HuH-7 (cell line): ENCODE measurements at places on chromosomes 5 and 9.

DNA sequence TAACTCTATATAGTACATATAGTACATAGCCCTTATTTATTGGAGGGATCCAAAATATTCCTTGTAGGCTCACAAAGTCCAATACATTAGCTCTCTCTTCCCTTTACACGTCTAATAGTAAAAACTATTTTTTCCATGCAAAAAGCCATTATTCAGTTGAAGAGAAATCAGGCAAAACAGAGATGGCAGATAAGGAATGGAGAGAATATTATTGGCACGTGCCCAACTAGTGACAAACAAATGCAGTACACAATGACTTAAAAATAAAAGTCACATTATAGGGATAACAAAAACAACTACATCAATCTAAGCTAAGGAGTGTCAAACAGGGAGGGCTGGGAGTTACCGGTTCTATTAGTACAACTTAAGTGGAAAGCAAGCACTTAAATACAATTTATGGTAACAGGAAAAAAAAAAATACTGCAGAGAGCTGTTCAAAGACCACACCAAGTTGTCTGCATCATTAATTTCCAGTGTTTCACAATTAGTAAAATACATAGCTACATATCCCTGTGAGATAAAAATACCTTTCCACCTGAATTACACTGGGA is 4.1 kb upstream of the SCAI start:
- no peak for DNase-seq

DNA sequence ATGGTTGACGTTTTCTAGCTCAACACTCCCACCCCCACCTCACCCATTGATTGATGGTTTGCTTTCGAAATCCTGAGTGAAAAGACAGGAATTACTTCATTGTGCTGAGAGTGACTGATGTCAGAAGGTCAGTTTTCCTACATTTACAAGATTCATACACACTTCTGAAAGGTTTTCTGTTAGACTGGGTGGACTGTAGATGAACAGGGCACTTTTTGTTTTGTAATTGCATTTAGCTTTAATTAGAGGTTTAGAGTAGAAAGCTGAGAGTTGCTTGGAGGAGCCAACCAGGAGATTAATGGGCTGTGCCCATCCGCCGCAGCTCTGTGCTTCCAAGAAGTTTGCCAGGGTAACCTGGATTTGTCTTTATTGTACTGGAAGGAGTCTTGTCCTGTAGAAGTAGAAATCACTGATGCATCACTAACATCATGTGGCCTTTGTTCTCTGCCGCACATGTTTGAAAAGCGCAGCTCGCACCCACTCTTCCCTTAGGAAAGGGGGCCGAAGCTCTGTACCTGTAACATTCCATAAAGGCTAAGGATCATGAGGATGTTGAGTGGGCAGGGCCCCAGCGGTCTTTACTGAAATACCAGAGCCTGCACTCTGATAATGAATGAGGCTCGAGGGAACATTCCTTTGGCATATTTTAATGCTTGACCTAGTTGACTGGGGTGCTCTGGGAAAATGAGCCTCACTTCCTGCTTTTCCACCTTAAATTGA is 267.6 kb upstream of the DMRT1 start:
- peak; percentile 34 for DNase-seq

- no peak for DNase-seq
These were observed 157.6 kb downstream of the CD180 start for GRCh38 chr5:67038817-67039603.

DNA sequence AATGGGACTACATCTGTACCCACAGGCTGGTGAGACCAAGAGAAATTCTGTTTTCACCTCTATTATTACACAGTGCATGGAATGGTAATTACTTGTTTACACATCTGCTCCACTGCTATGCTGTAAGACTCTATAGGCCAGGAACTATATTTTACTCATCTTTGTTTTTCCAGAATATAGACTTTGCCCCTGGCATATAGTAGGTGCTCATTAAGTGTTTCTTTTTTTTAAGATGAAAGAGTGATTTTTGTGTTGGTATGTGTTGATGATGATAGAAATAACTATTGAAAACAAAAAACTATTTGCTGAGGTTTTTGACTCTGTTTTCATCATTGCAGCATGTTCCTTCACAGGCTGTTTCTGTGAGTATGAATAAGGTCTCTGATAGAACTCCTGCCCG is 294.7 kb downstream of the CSNK1G3 start:
- DNase-seq, result no peak

GRCh38 chr5:141989720-141990119 is 20.8 kb downstream of the RNF14 start:
- DNase-seq, result no peak
